Stimulated activated CD4-positive, alpha-beta T cell treated with anti-CD3 and anti-CD28 coated beads, Interleukin-2, amount 100 ng/mL, for 24 hours (primary cell): ENCODE measurements at places on chromosomes 7 and 10.

GRCh38 chr7:133301444-133301843, 48.6 kb downstream of the EXOC4 start:
- DNase-seq: no peak

DNA sequence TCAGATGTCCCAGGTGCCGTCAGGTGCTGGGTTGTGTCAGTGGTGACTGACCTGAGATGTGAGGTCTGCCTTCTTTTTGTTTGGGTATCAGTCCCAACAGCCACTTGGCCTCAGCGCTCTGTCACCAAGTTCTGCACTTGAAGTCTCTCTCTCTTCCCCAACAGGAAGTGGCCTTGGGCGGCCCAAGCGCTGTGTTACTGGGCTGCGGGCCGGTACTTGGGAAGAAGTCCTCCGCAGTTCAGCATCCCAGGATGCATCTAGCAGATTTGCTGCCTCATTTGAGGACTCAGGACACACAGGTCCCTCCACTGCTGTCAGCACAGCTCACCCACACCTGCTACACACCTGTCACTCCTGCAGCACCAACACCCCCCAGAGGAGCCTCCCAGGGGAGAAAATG, 40.1 kb downstream of the LYZL2 start:
- no peak for DNase-seq

DNA sequence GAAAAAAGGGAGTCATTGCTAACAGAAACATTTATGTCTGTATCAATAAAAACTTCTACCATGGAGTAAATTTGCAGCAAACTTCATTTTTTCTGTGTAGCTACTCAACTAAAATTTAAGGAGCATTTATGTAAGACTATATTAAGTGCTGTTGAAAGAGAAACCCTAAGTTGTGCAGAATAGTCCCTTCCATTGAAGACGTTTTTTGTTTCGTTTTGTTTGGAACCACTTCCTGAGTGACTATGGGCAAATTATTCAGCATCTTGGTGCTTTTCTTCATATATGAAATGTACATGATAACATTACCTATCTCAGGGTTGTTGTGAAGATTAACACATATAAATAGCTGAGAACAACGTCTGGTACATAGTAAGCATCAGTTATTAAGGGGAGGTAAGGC, 24.3 kb downstream of the SEM1 start:
- no peak for DNase-seq

GRCh38 chr7:94223375-94224084, 171.2 kb upstream of the COL1A2 start:
- no peak for DNase-seq

- DNase-seq: no peak
Observed at GRCh38 chr7:112452102-112452888, 2.0 kb downstream of the IFRD1 start.

GRCh38 chr7:110075450-110075849, 1015.5 kb upstream of the LRRN3 start:
- DNase-seq: no peak

DNA sequence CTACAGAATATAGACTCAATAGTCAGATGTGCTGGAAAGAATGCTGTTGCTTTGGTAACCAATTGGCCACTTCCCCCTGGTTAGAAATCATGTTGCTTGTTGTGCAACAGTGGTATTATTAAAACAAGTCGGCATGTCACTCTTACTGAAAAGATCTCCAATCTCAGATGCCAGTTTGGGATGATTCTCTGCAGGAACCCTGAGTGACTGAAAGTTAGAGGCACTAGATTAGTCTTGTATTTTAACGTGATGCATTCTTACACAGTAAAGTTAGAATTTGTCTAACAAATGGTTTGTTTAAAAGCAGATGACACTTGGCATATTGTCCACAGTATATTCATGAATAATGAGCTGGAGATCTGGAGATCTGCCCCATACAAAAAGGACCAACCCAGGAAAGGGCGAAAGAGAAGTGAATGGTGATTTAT, 287.6 kb downstream of the TWIST1 start:
- no peak for DNase-seq

GRCh38 chr7:36029853-36030515, 123.1 kb upstream of the EEPD1 start:
- no peak for DNase-seq
